ENCODE measurements at places on chromosomes 13 and 19.

DNA sequence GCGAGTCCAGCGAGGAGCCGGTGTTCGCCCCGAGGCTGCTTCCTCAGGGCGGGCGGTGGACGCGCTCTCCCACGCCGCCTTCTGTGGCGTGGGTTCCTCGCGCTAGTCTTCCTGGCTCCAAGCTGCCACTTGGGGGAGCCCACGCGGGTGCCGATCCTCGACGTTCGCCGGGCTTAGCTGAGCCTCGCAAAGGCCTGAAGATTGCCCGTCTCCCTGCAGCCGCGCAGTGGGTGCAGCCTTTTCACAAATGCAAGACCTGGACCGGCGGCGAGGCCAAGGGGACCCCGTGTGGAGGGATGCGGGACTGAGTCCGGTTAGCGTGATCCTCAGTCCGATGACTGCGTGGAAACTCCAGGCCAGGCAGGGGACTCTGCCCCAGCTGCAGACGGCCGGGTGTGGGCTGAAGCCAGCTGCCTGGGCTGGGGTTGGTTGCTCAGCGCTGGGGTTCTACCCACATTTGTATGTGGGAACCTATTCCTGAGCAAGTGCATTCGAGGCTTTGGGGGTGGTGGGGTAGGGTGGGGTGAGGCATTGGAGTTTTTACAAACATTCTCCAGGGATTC, 16.6 kb upstream of the LRP3 start:
- DNase-seq: no peak

DNA sequence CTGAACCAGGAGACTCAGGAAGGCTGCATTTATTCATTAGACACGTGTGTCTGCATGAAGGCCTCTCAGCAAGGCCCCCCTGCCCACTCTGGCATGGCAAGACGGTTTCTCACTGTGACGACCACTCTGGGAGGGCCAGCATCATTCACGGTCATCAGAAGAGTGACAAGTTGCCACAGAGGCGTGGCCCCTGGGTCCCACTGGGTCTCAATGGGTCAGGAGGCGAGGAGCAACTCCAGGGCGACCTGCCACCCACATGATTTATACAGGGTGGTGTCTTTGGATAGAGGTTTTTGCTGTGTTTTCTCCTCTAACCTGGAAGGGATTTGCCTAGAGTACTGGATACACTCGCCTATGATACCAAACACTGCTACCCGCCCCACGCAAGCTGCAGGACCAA, 60.7 kb downstream of the KLF2 start:
- DNase-seq: no peak

GRCh38 chr13:27641711-27642502, 20.2 kb downstream of the POLR1D start:
- no peak for DNase-seq

- no peak for DNase-seq
These were observed 332.2 kb downstream of the MYO16 start for GRCh38 chr13:108961542-108962125.

- no peak for DNase-seq
These were observed 32.8 kb downstream of the ATP12A start for GRCh38 chr13:24713022-24713421.

- no peak for DNase-seq
These were observed at the start of gene BBC3 for GRCh38 chr19:47230921-47231214. Gene BBC3, minus strand, starts transcription at chr19:47231199. Its CDS starts 2,768 bp downstream, at chr19:47228431.

- DNase-seq: no peak
These were observed 7.4 kb downstream of the CAMSAP3 start for GRCh38 chr19:7602935-7603497.

GRCh38 chr19:55132453-55133129, 15.2 kb upstream of the PPP1R12C start:
- DNase-seq: no peak

- no peak for DNase-seq
These were observed 197.7 kb downstream of the ZNF737 start for GRCh38 chr19:20367811-20368294.

GRCh38 chr19:8355631-8356402, 8.1 kb upstream of the ANGPTL4 start:
- DNase-seq: no peak

- DNase-seq: no peak
These were observed 3.8 kb downstream of the C13orf46 start for GRCh38 chr13:113969973-113970611.

DNA sequence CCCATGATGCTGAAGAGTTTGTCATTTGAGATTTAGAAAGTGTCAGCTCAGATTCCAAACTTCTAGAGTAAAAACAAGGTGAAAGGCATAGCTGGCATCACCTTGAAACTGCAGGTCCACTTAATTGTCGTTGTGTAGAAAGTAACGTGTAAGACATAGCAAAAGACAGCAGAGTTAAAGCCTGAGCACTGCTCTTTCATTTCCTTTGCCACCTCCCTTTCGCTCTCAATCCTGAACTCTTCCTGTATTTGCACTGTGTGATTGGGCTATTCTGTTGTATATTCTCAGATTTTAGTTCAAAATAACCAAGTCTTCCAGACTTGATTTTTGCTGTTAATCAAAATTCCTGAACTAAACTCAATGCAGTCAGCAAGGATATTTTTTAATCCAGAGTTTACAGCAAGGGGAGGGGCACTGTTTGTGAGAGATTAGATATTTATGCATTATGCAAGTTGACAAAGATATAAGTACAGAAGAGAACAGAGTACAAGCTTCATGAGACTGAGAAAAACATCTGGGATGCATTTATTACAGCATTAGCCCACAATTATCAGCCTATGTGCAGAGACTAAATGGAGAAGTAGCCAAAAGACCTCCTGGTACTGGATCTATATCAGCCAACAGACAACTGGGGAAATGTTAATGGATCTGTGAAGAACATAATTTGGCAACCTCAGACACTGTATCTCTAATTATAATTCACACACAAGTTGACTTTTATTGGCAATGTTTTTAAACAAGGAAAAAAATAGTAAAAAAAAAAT, 328.6 kb downstream of the SUCLA2 start:
- DNase-seq: no peak

- no peak for DNase-seq
These were observed 515.0 kb downstream of the TBC1D4 start for GRCh38 chr13:74966814-74967424.

- DNase-seq: no peak
These were observed 32.2 kb upstream of the ZNF726 start for GRCh38 chr19:23882493-23882892.

DNA sequence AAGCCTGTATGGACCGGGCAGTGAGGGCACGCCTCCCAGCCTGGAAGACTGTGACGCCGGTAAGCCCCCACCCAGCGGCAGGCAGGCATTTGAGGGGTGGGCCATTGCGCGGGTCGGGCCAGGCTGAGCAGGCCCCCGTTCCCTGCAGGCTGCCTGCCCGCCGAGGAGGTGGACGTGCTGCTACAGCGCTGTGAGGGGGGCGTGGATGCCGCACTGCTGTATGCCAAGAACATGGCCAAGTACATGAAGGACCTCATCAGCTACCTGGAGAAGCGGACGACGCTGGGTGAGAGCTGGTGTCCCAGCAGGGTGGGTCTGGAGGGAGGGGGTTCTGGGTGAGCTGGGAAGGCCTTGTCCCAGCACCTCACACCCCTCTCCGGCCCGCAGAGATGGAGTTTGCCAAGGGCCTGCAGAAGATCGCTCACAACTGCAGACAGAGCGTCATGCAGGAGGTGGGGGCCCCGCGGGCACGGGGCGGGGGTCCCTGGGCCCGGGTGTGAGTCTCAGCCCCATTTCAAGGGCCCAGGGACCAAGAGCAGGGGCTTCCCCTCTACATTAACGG, 7.1 kb downstream of the ARHGAP45 start:
- no peak for DNase-seq

- peak; percentile 95 for DNase-seq
These were observed at the start of gene FGF22 for GRCh38 chr19:639253-640160. Gene FGF22, plus strand, starts transcription at chr19:639879. Its CDS starts 47 bp downstream, at chr19:639926.

DNA sequence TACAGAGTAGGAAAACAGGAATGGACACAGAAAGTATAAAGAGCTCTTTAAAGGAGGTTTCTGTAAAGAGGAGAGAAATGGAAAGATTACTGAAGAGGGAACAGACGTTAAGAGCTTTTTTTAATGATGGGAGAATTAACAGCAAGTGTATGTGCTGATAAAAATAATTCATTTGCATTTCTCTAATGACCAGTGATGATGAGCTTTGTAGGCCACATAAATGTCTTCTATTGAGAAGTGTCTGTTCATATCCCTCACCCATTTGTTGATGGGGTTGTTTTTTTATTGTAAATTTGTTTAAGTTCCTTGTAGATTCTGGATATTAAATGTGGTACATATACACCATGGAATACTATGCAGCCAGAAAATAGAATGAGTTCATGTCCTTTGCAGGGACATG, 40.0 kb downstream of the MYO16 start:
- no peak for DNase-seq

DNA sequence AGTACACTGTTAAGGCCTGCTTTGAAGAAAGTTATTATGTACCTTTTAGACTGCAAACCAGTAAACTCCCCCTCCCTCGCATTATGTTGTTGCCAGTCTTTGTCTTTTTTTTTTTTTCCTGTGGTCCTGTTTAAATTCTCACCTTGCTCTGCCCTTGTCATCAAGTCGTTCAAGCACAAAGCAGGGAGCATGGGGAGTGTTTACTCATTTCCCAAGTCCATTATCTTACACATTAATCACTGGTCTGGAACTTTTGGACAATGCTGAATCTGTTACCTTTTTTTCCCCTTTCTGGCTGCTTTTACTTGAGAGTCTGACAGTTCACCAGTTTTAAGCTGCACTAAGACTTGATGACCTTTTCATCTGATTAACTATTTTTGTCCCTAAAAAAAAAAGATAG, 108.2 kb downstream of the DACH1 start:
- no peak for DNase-seq

DNA sequence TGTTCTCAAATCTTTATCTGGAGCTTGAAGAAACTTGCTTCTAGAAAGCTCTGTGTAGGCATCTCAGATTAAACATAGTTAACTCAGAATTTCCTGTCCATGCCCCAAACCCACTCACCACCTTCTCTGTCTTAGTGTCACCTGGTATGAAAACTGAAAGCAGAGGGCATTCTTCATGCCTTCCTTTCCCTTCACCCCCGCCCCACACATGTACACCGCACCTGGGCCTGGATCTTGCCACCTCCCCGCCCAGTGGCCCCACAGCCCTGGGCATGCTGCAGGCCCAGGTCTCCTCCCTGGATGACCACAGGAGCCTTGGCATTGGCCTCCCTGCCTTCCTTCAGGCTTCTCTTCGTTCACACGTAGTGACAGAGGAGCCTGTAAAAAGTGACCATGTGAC, 15.8 kb downstream of the CFAP97D2 start:
- DNase-seq: no peak

DNA sequence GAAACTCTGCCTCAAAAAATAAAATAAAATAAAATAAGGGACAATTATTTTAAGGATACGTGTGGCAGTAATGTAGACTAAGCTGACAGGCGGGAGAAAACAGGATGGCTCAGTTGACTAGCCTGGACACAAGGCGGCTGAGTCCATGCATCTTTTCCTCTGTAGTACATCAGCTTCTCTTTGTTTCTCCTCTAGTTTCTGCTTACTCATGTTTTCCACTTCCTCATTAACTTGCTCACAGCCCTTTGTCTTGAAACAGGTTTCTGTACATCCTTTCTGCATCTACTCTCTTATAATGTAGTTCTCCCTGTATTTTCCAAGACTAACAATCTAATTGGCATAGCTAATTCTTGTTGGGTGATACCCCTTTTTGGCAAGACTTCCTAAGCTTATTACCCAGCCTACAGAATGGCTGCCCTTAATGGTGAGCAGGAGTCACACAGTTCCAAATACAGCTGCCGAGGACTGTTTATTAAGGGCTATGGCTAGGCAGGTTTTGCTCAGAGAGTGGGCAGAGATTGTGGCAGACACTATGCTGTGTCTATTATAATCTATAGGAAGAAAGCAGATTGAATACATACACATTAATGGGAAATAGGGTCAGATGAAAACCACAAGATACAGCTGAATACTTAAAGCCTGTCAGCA, 58.7 kb upstream of the KLF5 start:
- no peak for DNase-seq

DNA sequence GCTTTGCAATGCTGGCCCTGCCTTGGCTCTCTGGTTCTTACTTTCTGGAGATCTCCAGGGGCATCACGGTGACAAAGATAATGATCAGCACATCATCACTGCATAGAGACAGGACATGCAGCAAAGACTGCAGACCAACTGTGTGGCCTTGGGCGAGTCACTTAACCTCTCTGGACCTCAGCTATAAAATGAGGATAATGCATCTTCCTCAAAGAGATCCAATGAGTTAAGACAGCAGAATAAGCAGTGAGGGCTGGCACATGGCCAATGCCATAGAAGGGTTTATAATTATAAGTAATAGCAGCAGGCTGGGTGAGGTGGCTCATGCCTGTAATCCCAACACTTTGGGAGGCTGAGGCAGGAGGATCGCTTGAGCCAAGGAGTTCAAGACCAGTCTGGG, 2.4 kb downstream of the MAG start:
- DNase-seq: no peak

DNA sequence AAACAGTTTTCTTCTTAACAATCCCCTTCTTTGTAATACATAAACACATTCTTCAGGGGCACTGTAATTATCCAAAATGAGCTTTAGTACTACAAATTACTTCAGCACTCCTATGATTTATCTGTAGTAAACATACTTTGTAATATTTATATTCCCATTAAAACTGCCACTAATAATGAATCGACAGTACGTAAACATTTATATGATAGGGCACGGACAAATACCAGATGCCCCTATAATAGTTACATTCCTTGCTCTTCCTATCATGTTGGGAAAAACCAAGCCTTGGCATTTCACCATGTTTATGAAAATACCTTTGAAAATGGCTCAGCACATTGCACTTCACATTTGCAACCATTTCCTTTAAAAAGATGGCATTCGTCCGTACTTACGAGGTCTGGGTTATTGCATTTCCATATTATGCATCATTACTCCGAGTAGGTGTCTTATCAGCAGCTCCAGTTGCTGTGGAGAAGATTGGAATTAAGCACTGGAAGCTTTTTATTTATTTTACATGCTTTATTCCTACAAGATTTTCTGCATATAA, 1043.4 kb downstream of the DIAPH3 start:
- no peak for DNase-seq

DNA sequence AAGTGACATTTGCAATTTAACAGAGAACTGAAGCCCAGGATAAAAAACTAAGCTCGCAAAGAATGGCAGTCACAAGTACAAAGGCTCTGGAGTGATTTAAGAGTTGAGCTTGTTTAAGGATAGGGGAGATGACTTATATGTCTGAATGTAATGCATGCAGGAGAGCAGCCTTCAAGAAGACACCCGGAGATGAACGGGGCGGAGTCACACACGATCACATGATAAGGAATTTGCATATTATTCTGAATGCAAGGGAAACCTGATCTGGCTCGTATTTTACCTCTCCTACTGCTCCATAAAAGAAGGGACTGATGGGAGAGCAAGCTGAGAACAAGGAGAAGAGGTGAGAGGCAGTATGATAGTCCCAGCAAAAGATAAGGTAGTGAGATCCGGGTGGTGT, 12.9 kb downstream of the TBC1D4 start:
- no peak for DNase-seq

- DNase-seq: no peak
These were observed 2.0 kb downstream of the NFIC start for GRCh38 chr19:3368441-3368795.

- DNase-seq: no peak
These were observed 1277.1 kb upstream of the MIR17HG start for GRCh38 chr13:90070362-90070761.

Measured in stimulated activated CD4-positive, alpha-beta T cell treated with anti-CD3 and anti-CD28 coated beads, Interleukin-1b, Interleukin-23, amount 100 ng/mL, for 4 hours (primary cell).